ENCODE measurements at places on chromosomes 16 and 17. TPM values are rescaled to one million over a fixed set of nuclear protein-coding genes. Genes with fewer than 3 reads are reported as not detected.

The KRT28 gene
- not detected for total RNA-seq

The CACNG1 gene
- not detected for total RNA-seq

The UQCRC2 gene
- 129 TPM for total RNA-seq

The SMIM36 gene
- total RNA-seq = not detected

The ITGAD gene
- total RNA-seq = not detected

The CHST5 gene
- total RNA-seq = 0.25 TPM

The RPAIN gene
- 15.7 TPM for total RNA-seq

The GPRC5C gene
- total RNA-seq = 0.25 TPM

The HEATR9 gene
- total RNA-seq = not detected

The SLC9A5 gene
- 2.7 TPM for total RNA-seq

The PLXDC1 gene
- not detected for total RNA-seq

The DCAKD gene
- total RNA-seq = 45.8 TPM
